Hepatocyte (in vitro differentiated cells): ENCODE measurements at places on chromosomes 13 and 19. TPM values are rescaled to one million over a fixed set of nuclear protein-coding genes. Genes with fewer than 3 reads are reported as not detected.

Gene COX6B2
- total RNA-seq: 0.20 and 0.50 TPM in 2 replicates

Gene COL5A3
- total RNA-seq: 1.9 and 2.0 TPM in 2 replicates

DNA sequence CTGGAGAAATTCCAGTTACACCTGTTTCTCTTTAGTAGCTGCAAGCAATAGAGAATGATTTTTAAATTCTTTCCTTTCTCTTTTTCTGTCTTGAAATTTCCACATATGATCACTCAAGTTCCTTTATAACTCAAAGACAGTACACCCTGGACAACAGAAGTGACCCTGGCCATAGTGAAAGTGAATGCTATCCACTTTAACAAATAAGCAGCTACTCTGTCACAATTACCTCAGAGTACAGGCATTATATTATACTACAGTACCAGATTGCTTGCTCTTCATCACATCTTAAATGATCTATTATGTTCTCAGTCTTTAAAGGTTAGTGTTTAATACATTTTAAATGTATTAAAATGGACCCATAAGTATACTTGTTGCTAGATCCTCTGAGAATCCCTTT, 136.2 kb downstream of the KLF12 start:
- H3K27ac ChIP-seq: no peak overlapping the region
- no peak for DNase-seq
- no peaks in the 10 kb centered on the region for H3K36me3 ChIP-seq
- no peak overlapping the region for H3K4me3 ChIP-seq
- no peaks in the 10 kb centered on the region for H3K27me3 ChIP-seq

DNA sequence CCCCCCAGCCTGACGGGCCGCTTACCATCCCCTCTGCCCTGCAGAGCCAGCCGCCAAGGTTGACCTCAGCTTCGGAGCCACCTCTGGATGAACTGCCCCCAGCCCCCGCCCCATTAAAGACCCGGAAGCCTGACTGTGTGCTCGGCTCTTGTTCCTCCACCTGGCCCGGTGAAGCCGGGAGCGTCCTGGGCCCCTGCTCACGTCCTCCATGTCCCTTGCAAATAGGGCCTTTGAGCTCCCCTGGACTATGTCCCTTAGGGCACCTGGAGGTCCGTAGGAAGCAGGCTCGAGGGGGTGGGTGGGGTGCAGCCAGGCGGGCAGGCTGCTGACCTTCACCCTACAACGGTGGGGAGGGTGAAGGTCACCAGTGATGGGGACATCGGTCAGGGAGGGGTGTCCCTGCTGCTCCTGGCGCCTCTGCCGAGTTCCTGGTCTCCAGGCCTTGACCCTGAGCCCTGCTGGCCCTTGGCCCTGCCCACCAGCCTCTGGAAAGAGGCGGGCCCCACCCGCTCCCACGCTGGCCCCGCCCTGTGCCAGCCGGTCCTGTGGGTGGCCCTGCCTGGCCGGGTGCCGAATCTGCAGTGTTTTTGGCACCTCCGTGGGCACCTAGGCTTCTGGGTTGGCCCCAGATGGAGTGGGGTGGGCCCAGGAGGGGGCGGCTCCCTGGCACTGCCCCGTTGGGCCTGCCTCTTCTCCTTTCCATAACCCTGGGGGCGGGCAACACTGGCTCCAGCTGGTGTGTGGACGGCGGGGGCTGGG, 3.3 kb downstream of the ATP5F1D start:
- H3K27ac ChIP-seq: peak overlapping the region; percentile 100
- H3K4me1 ChIP-seq: peaks cover 49% of the 10 kb centered on the region
- no peak overlapping the region for H3K4me3 ChIP-seq
- no peaks in the 10 kb centered on the region for H3K36me3 ChIP-seq

Gene TEX29
- total RNA-seq: 0.83 TPM in 1 of 2 replicates, not detected in the other

DNA sequence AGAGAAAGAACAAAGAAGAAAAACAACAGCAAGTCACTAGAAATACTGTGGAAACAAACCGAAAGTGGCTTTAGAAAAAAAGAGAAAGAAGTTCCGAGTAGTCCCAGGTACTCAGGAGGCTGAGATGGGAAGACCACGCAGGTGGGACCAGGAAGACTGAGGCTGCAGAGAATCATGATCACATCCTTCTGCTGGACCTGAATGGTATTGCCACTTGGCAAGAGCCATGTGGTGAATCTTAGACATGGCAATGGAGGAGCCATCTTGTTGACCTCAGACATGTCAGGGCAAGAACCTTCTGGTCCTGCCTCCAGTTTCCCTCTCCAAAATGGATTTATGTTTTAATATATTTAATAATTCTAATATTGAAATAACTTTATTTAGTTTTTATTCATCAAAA, 37.4 kb upstream of the ZNF724 start:
- DNase-seq: no peak
- H3K4me3 ChIP-seq: no peak overlapping the region
- H3K27me3 ChIP-seq: no peaks in the 10 kb centered on the region

- H3K4me3 ChIP-seq: no peak overlapping the region
- no peak overlapping the region for H3K27ac ChIP-seq
- no peaks in the 10 kb centered on the region for H3K36me3 ChIP-seq
- H3K27me3 ChIP-seq: no peaks in the 10 kb centered on the region
These were observed 45.8 kb upstream of the RGCC start for GRCh38 chr13:41411522-41411921.

DNA sequence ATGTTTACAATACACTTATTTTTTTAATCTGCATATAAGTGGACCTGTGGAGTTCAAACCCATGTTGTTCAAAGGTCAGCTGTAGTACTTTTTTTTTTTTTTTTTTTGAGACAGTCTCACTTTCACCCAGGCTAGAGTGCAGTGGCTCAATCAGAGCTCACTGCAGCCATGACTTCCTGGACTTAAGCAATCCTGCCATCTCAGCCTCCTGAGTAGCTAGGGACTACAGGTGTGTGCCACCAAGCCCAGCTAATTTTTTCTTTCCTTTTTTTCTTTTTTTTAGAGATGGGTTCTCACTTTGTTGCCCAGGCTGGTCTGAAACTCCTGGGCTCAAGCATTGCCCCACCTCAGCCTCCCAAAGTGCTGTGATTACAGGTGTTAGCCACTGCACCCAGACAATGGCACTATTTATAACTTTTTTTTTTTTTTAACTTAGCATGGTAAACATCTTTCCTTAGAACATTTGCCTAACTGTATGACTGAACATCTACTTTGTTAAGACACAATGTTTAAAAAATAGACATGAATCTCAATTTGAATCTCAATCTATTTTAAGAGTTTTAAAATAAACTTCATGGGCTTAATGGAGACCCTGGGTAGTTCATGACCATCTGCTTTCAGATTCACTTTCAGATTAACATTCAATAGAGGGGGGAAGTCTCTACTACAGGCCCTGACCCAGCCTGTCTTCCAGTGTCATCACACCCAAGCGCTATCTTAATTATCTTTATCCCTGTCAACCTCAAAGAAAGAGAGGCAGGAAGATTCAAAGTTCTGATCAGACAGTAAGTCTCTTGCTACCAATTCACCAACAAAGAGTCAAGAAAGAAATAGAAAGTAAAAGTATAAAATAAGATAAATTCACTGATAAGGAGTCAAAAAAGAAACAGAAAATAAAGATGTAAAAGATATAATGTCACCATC, 97.7 kb upstream of the DOCK9 start:
- no peak for DNase-seq
- H3K36me3 ChIP-seq: no peaks in the 10 kb centered on the region
- H3K27ac ChIP-seq: no peak overlapping the region
- H3K4me1 ChIP-seq: peaks cover 15% of the 10 kb centered on the region

- DNase-seq: no peak
- H3K4me3 ChIP-seq: no peak overlapping the region
- no peaks in the 10 kb centered on the region for H3K36me3 ChIP-seq
These were observed 118.7 kb upstream of the MCF2L start for GRCh38 chr13:112850273-112850672.
